Fibroblast of pulmonary artery (primary cell): ENCODE measurements at places on chromosomes 7 and 10.

DNA sequence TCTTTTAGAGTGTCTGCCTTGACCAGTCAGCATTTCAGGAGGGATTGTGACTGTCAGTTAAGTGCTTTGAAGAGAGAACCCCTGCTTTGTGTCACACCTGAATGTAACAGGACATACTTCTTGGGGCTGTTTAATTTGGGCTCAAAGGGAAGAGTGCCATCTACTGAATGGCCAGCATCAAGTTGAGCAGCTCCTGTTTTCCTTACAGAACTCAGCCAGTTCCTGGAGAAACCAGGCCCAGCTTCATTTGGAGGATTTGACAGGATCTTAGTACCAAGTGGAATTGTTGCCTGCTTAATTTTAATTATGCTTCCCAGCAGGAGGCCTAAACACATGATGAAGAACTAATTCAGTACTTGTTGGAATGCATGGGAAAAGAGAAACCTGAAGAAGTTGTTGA lies 8.3 kb downstream of the ADD3 start:
- peak; percentile 36 for DNase-seq

- no peak for DNase-seq
Observed at GRCh38 chr7:4861673-4862072, at the start of gene PAPOLB. Gene PAPOLB, minus strand, starts transcription at chr7:4862030. Its CDS starts 220 bp downstream, at chr7:4861810.

GRCh38 chr10:130806426-130806825 lies 505.1 kb downstream of the TCERG1L start:
- no peak for DNase-seq

GRCh38 chr7:35985126-35985754 lies 167.8 kb upstream of the EEPD1 start:
- peak; percentile 81 for DNase-seq

- no peak for DNase-seq
Observed at GRCh38 chr7:152854386-152854785, 94.8 kb downstream of the ACTR3B start.
